EL (cell line): ENCODE measurements at places on chromosomes 6 and 20.

- DNase-seq: peak; percentile 68
These were observed 1.7 kb downstream of the SDCBP2 start for GRCh38 chr20:1327241-1327653.

GRCh38 chr6:147507162-147508041 lies 1.1 kb upstream of the SAMD5 start:
- peak; percentile 25 for DNase-seq

DNA sequence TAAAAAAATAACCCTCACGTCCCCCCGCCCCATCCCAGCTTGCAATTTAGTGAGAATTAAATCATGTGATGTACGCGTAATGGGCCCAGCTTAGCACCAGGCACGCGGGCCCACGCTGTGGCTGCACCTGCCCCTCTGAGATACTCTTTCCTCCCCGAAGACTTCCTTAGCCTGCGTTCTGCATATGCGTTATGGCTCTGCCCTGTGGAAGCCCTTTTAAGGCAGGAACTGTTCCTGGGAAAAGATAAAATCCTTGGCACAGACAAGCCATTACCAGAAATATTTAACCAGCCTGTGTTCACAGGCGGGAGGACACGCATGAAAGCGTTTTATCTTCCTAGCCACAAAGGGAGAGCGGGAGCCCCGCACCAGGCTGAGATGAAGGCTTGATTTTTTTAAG lies 311.0 kb downstream of the LRFN2 start:
- no peak for DNase-seq

DNA sequence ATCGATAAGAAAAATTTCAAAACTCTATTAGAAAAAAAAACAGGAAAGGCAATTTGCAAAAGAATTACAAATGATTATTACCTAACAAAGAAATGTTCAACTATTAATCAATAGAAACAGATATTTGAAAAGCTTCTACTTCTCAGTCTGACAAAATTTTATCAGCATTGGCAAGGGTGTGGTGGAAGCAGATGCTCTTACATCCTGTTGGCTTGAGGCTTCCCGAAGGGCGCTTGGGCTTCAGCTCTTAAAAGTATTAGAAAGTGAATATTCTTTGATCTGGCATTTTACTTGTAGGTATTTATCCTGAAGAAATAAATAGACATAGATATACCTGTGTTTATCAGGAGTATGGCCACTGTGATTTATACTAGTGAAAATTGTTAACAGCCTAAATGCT lies 38.7 kb downstream of the SLC35D3 start:
- DNase-seq: no peak

- DNase-seq: no peak
These were observed 21.7 kb upstream of the AVP start for GRCh38 chr20:3106185-3106584.
